ENCODE measurements at places on chromosomes 16 and 17. TPM values are rescaled to one million over a fixed set of nuclear protein-coding genes. Genes with fewer than 3 reads are reported as not detected.

- no peak for DNase-seq
These were observed 6.3 kb downstream of the GAN start for GRCh38 chr16:81321039-81321438.

GRCh38 chr16:4298761-4299522 is 16.9 kb upstream of the GLIS2 start:
- DNase-seq = no peak

The C17orf78 gene
- not detected for total RNA-seq

The JUP gene
- total RNA-seq = 42.9 TPM

- no peak for DNase-seq
These were observed 36.8 kb downstream of the ATP2C2 start for GRCh38 chr16:84404936-84405639.

The TPSG1 gene
- not detected for total RNA-seq

- peak; percentile 64 for DNase-seq
These were observed 187.6 kb downstream of the RGS9 start for GRCh38 chr17:65324611-65325342.

GRCh38 chr16:1156055-1156982 is 3.4 kb downstream of the CACNA1H start:
- DNase-seq = no peak

- no peak for DNase-seq
These were observed 214.4 kb upstream of the CACNG5 start for GRCh38 chr17:66620528-66620927.

The POLR3K gene
- 2.1 TPM for total RNA-seq

GRCh38 chr16:65376601-65377000 is 254.7 kb upstream of the CDH11 start:
- no peak for DNase-seq

DNA sequence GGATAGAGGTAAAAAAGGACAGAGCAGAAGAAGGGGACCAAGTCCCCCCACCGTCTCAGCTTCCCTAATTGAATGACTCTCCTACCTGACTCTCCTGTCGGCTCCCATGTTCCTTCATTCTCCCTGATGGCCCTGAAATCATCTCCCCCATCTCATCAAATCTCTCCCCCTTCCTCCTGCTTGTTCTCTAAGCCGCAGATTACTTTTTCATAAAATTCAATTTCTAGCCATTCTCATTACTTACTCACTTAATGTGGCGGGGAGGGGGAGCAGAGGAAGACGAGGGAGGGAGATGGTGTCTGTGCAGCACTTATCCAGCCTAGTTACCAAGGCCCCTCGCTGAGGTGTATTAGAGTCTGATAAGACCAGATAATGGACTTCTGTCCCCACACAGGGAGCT is 161.5 kb downstream of the CCT6B start:
- no peak for DNase-seq

- no peak for DNase-seq
These were observed 335.7 kb downstream of the GRIN2A start for GRCh38 chr16:9846362-9847099.

The TGFB1I1 gene
- total RNA-seq = 29.3 TPM

- no peak for DNase-seq
These were observed 47.7 kb upstream of the TNRC6A start for GRCh38 chr16:24681793-24682192.

DNA sequence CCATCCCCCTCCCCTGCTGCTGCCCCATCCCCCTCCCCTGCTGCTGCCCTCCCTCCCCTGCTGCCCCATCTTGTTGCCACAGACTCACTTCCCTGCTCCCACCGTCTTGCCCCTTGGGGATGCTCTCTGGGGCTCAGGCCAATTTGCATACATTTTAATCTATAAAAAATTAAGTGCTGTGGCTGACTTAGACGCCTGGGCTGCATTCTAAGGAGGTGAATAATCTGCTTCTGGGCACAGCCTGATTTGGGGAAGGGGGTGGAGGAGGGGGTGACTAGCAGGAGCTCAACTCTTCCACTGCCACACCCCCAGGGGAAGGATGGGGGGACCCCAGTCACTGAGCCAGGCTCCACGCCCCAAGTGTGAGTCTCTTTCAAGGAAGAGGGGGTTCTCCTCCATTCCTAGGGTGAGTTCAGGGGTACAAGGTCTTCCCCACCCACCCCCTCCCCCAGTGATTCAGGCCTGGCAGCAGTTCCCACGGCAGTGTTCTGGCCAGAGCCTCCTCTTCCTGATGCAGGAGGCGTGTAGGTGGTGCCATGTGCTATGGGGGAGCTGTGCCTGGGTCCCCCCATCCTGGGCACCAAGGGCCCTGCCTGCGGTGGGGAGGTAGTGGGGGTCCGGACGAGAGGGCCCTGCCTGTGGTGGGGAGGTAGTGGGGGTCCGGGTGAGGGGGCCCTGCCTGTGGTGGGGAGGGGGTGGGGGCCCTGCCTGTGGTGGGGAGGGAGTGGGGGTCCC is 5.0 kb downstream of the DPH1 start:
- no peak for DNase-seq

- no peak for DNase-seq
These were observed 20.7 kb upstream of the CBX4 start for GRCh38 chr17:79859676-79860615.

The SMIM36 gene
- not detected for total RNA-seq

DNA sequence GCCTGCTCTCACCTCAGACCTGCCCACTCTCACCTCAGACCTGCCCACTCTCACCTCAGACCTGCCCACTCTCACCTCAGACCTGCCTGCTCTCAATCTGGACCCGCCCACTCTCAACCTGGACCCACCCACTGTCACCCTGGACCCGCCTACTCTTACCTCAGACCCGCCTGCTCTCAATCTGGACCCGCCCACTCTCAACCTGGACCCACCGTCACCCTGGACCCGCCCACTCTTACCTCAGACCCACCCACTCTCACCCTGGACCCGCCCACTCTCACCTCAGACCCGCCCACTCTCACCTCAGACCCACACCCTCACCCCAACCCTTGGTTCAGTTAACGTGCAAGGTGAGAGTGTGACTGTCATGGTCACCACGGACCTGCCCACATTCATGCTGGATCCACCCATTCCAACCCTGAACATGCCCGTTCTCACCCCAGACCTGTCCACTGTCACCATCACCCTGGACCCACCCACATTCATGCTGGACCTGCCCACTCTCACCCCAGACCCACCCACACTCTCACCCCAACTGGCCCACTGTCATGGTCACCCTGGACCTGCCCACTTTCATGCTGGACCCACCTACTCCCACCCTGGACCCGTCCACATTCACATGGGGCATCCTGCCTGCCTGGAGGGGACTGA is 31.2 kb upstream of the ENPP7 start:
- no peak for DNase-seq

The TMC8 gene
- 6.1 TPM for total RNA-seq

DNA sequence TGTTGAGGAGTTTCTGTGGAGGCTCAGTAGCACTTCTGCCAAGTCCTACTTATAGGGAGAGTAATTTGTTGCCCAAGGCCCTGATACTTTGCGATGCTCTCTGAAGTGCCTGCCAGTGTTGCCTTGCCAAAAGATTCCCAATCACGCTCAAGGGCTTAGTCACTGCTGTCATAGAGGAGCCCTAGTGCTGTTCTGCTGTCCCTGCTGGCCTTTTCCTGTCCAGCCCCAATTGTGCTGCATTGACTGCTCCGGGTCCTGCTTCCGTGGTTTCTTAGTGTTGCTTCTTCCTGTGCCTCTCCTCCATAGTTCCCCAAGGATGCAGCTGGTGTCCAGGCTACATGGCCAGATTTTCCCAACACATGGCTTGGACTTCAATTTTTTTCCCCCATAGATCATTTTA is 13.9 kb downstream of the NUP93 start:
- no peak for DNase-seq

- DNase-seq = no peak
These were observed 1.3 kb downstream of the TBCD start for GRCh38 chr17:82753201-82753464.

The SOCS3 gene
- total RNA-seq = 71.7 TPM

The SLC16A13 gene
- total RNA-seq = 1.8 TPM

DNA sequence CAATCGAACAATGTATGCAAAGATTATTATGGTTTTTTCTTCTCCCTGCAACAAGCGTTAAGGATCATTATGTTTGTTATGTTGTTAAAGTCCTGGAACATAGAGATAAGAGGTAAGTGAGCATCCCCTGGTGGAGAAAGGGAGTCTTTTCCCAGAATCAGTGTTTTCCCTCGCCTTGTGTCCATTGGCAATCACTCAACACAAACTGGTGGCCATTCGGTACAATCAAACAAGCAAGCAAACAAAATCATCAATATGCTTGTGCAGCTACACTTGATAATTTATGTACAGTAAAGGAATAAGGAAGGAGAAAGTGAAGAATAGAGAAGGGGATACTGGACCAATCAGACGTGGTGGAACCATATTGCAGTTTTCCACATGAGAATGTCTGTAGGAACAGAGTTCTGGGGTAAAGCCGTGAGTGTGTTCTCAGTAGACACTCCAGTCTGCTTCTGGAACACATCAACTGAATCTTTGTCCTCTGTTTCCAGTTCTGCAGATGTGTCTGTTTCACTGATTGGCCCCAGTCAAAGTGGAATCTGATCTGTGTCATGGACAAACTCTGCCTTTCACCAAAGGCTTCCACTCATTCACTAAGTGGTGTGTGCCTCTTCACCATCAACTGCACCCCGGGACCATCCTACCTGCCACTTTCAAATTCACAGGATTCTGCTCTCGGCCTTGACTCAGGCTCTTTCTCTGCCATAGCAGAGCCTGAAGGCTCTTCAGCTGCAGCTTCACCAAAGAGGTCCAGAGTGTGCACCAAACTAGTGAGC is 169.5 kb downstream of the AHSP start:
- no peak for DNase-seq

DNA sequence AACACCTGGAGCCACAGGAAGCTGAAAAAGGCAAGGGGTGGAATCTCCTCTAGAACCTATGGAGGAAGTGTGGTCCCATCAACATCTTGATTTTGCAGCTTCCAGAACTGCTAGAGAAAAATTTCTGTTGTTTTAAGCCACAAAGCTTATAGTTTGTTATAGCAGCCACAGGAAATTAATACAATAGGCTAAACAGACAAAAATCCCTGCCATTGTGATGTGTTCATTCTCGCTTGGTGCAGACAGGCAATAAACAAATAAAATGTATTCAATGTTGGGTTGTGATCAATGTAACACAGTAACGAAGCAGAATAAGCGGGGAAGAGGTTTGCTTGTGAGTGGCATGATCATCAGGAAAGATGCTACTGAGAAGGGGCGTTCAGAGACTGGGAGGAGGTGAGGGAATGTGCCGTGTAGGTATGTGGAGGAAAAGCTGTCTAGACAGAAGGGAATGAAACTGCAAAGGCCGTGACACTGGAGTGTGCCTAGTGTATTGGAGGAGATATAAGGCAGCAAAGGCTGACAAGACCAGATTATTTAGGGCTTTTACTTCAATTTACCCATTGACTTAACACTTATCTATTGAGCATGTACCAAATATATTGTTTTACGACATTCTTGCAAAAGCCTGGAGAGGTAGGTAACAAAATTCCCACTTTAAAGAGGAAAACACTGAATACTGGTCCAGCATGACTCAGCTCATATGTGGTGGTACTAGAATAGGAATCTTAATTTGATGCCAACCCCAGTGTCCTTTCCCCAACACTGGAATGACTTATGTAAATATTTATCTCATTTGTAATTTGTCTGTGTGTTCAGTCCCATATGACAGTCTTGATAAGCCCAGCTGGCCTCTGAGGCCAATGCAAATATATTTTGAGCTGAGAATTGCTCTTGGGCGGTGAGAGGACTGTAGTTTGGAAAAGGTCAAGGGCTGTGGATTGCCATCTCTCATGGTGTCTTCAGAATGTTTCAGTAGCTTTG is 375.9 kb downstream of the CDH13 start:
- no peak for DNase-seq

- DNase-seq = no peak
These were observed 27.4 kb upstream of the LYRM9 start for GRCh38 chr17:27920569-27920968.

DNA sequence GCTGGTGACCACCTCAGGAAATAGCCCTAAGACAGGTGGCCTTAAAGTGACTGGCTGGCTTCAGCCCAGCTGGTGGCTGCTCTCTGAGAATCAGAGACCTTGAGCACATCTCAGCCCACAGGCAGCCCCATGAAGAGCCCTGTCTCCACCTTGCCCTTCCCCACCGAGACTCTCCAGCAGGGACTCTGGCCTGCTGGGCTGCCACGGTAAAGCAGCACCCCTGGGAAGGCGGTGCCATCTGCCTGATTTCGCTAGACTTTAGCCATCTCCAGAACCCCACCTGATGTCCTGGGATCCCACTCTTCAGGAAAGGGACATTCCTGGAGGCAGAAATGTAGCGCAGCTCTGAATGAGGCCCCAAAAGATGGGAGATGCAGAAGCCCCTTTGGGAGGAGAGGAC is 45.2 kb upstream of the LGALS9 start:
- no peak for DNase-seq

The GPR139 gene
- not detected for total RNA-seq

GRCh38 chr17:42059815-42060214 is 9.4 kb upstream of the C17orf113 start:
- no peak for DNase-seq

DNA sequence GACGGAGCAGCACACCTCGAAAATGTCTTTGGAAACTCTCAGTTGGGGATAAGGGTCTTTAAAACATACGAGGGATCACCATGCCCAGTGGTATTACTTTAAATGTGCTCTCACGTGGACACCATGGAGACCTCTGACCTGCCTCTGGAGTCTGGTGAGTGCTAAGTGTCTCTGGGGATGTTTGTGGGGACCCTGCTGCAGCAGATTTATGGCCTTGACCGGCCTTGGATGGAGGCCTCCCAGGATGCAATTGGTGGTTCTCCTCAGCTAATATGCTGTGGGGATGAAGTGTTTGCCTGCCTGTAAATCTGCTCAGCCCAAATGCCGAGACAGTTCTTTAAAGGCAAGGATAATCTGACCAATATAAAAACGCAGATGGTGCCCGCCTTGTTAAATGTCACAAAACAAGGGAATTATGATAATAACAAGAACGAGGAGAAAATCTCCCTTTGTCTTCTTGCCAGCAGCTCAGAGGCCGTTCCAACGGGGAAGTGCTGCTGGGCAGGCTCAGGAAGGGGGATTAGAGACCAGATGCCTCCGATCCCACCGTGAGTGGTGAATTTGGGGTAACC is 154.4 kb downstream of the ABCC12 start:
- DNase-seq = no peak

All from tibial nerve (tissue), 4 donors.